A549 (cell line): ENCODE measurements at places on chromosomes 2 and 18. TPM values are rescaled to one million over a fixed set of nuclear protein-coding genes. Genes with fewer than 3 reads are reported as not detected.

The UBXN4 gene
- 58.2 to 72.8 TPM (median 70.8 TPM) in 3 replicates for polyA plus RNA-seq

DNA sequence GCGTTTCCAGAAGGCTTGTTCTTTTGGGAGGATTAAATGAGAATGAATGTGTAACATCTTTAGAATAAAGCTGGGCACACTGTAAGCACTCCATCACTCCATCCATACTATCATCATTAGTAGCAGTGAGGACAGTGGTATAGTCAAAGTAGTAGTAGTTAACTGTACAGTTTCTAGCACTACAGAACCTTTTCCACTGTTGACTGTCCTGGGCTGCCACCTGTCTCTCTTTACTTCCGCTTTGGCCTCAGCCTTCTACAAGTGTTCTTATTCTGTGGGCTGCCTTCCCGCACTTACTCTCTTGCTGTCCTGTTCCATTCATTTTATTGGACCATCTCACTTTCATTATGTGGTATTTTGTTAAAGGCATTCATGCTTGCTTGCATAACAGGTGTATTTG lies 3.3 kb downstream of the SLC9A2 start:
- DNase-seq, result no peak

The NLRC4 gene
- not detected in 3 replicates for polyA plus RNA-seq

The STEAP3 gene
- polyA plus RNA-seq, result 28.8 to 30.8 TPM (median 30.2 TPM) in 3 replicates

DNA sequence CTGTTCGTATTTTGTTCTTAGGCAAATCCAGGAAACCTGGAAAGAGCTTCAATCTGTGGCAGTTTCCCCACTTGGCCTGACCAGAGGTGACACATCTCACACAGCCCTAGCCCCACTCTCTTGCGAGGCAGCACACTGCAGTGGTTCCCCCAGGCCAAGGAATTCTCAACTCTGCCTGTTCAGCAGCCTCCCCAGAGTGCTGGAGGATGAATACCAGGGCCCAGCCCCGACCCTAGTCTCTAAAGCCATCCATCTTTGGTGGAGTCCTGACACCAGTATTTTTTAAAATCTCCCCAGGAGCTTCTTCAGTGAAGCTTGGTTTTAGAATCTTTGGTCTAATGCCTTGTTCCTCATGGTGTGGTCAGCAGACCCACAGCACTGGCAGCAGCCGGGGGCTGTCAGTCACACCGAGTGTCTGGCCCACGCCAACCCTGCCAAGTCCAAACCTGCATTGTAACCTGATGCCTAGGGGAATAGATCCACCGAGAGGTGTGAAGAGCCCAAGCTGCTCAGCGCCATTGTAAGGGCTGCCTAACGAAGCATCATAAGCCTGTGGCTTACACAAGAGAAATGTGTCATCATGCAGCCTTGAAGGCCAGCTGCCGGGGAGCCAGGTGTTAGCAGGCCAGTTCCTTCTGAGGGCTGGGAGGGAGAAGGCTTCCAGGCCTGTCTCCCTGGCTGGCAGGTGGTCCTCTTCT lies 428.7 kb upstream of the ID2 start:
- no peak for DNase-seq

GRCh38 chr2:2014251-2014771 lies 270.0 kb upstream of the PXDN start:
- no peak for DNase-seq
